ENCODE measurements at places on chromosomes 13 and 19.

GRCh38 chr13:64234255-64234654 is 2818.6 kb upstream of the PCDH20 start:
- DNase-seq: no peak

DNA sequence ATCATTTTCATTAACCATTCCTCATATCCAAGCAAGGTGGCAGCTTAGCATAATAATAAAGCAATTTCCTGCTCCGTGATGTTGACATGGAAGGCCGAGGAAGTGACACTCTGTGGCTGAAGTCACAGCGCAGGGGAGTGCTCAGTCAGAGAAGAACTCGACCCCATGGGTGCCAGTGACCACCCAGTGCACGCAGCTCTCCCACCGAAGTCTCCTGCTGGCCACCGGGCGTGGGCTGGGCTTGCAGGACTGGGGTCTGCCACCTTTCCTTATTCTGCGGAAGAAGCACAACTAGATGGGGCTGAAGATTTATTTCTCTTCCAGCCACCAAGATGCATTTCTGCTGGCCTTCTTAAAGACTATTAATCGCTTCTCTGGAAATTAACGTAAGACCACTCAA is 132.1 kb upstream of the SPACA7 start:
- peak; percentile 15 for DNase-seq

DNA sequence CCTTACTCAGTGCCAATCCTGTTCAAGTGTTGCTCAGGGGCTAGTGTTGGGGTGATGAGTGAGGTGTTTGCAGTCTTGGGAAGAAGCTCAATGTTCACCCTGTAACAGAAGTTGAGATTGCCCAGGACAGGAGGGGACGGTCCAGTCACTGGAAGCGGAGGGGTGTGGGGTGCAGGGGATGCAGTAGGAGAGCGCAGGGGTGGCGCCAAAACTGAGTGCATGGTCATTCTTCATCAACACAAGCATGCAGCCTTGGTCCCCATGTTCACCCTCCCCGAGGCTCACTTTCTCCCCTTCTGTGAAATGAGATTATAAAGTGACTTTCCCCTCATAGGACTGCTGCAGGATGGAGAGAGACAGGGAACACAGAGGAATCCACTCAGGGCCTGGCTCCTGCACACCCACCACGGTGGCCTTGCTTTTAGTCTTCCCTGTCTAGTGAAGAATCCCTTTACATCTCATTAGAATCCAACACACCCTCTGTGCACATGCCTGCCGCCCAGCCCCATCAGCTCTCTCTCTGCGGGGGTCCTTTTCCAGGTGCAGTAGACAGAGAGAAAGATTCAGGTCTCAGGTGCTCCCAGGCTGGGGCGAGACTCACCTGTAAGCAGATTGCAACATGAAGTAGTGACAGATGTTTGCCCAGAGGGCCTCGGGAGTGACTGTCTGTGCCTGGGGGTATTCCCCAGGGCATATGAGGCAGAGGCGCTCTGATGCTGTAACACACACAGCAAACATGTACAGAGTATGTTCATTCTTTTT is 93.2 kb downstream of the TSHZ3 start:
- DNase-seq: no peak

GRCh38 chr13:66844933-66845332 is 385.2 kb downstream of the PCDH9 start:
- DNase-seq: no peak

- no peak for DNase-seq
Observed at GRCh38 chr19:33264881-33265445, 37.4 kb downstream of the CEBPA start.

DNA sequence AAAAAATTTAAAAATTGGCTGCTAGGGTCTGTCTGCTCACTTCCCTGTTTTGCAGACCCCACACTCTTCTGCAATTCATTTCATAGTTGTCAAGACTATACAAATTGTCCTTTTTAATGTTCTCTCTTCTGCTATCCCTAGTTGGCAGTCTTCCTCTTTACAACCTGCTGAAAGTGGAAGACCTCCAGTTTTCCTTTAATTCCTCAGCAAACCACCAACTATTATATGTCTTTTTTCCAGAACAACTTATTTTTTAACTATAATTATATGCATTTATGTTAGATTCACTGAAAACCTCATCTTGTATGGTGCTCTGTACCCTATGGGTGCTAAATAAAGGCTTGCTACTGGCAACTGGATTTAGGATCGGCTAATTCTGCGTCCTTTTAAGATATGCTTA is 1.1 kb upstream of the PHF11 start:
- DNase-seq: no peak

GRCh38 chr19:34305221-34306083 is 51.1 kb downstream of the GARRE1 start:
- DNase-seq: no peak

GRCh38 chr13:62512194-62513141 is 1096.8 kb upstream of the PCDH20 start:
- DNase-seq: no peak

GRCh38 chr19:45766296-45766868 is 2.7 kb downstream of the SIX5 start:
- DNase-seq: no peak

DNA sequence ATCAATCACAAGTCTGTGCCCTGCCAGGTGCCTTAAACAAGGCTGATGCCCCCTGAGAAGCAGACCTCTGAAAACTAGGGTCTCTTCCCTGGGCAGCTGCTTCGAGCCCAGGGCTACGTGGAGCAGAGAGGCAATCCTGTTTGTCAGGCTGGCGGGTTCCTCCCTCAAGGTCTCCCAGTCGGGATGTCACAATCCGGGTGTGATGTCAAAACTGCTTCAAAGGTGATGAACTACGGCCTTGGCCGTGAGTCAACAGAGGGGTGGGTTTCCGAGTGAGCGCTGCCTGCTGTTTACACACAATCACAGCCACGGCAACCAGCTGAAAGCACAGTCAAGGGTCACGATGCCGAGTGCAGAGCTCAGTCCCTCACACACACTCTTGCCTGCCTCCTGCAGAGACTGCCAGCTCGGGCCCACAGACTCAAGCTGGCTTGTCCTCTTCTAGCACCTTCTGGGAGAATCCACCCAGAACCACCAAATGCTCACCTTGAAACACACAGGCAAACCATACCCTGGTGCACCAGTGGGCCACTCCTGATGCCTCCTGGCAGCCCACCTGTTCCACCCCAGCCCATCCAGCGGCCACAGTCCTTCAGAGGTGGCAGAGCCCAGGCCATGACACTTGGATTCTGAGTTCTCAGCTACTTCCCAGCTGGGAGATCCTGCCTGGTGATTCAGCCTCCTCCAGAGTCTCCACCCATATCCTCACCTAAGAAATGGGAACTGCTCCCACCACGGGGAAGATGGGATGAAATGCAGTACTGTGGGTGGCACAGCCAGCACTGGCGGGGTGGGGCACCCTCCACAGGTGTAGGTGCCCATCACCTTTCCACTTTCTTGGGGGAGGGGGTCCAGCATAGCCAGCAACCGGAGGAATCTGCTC is 6.8 kb downstream of the ELL start:
- DNase-seq: no peak

- no peak for DNase-seq
Observed at GRCh38 chr19:50983625-50984292, at the start of gene KLK7. KLK7 (minus strand) TSS chr19:50983917; CDS start chr19:50982399, 1,518 bp downstream.

- no peak for DNase-seq
Observed at GRCh38 chr13:67223024-67223423, 7.1 kb downstream of the PCDH9 start.

DNA sequence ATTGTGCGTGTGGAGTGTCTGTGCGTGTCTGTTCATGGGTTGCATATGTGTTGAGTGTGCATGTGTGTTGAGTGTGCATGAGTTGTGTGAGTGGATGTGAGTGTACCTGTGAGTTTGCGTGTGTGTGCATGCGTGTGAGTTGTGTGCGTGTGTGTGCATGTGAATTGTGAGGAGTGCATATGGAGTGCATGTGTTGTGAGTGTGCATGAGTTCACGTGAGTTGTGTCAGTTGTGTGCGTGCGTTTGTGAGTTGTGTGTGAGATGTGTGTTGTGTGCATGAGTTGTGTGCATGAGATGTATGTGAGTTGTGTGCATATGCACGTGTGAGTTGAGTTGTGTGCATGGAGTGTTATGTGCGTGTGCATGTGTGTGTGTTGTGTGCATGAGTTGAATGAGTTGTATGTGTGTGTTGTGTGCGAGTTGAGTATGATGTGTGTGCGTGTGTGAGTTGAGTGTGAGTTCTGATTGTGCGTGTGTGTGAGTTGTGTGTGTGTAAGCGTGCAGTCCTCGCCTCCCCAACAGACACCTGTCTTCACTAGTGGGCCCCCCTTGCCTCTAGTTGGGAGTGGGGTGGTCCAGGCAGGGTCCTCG is 29.3 kb downstream of the TFDP1 start:
- no peak for DNase-seq

DNA sequence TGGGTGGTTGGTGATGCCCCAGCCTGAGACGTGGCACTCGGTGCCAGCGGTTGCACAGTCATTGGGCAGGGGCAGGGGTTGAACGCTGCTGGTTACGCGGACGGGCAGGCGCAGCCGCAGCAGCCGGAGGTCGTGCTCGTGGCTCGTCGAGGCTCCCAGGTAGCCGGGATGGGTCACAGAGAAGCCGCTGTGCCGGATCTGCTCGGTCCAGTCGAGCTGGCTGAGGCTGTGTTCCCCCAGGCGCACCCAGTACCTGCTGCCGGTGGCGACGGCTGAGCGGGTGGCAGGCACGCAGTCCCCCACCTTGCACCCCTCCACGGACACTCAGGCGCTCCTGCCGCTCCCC is 2.9 kb downstream of the KLK12 start:
- DNase-seq: no peak

DNA sequence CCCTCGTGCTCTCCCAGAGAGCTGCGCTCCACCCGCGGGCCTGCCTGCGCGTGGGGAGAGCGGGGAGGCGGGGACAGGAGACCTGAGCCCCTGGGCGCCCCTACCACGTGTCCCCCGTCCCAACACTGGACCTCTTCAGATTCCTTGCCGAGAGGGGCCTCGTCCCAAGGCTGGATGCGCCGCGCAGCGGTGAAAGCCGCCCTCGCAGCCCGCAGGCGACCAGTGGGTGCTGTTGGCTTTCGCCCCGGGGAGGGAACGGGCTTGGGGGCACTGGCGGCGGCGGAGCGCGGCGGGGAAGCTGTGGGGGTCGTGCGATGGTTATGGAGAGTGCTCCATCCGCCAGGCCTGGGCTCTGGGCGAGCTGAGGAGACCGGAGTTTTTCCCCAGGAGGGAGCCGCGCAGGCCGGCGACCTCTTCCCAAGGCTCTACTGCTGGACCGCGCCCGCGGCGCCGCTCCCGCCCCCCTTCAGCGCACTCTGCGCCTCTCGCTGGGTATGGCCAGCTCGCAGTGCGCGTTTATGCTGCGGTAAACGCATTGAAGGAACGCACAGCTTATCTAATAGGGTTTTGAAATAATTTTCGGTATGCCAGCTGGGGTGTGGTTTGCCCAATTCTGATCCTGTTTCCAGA is 17.2 kb upstream of the RNF17 start:
- no peak for DNase-seq

GRCh38 chr13:42859760-42860159 is 78.4 kb downstream of the FAM216B start:
- no peak for DNase-seq

- no peak for DNase-seq
Observed at GRCh38 chr13:52739468-52740071, at the start of gene CNMD. CNMD (minus strand) TSS chr13:52739820; CDS start chr13:52739701, 119 bp downstream.

GRCh38 chr13:26727633-26728032 is 33.0 kb downstream of the GPR12 start:
- DNase-seq: no peak

- no peak for DNase-seq
Observed at GRCh38 chr19:19059018-19059836, 4.6 kb upstream of the SLC25A42 start.

- peak; percentile 88 for DNase-seq
Observed at GRCh38 chr19:37691881-37692504, 27.6 kb downstream of the ZNF607 start.

GRCh38 chr19:49502866-49503581 is 6.8 kb downstream of the RPS11 start:
- DNase-seq: peak; percentile 69

All from activated CD8-positive, alpha-beta memory T cell treated with anti-CD3 and anti-CD28 coated beads for 24 hours (primary cell).